NCI-H2029 treated with DMSO at 0.1 percent for 48 hours (cell line): ENCODE measurements at places on chromosomes 16 and 17.

- no peak for DNase-seq
These were observed 506.9 kb downstream of the RBFOX1 start for GRCh38 chr16:7839568-7839967.

- DNase-seq = no peak
These were observed 166.2 kb downstream of the XYLT1 start for GRCh38 chr16:17304491-17305119.

DNA sequence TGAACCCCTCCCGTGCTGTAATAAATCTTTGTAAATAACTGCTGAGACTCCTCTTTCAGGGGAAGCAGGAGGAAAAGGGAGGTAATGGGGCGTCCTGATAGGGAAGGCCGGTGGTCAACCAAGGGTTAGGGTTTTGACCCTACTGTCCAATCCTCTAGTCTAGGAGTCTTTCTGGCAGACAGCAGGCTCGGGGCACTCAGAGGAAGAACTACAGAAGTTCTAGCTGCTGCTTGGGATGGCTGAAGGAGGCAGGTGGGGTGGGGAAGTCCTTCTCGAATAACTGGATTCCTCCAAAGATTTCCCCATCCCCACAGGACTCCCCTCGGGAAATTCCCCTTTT is 387 bp upstream of the STARD3 start:
- DNase-seq = no peak

GRCh38 chr17:60439501-60439900 is 17.2 kb downstream of the CHCT1 start:
- no peak for DNase-seq

DNA sequence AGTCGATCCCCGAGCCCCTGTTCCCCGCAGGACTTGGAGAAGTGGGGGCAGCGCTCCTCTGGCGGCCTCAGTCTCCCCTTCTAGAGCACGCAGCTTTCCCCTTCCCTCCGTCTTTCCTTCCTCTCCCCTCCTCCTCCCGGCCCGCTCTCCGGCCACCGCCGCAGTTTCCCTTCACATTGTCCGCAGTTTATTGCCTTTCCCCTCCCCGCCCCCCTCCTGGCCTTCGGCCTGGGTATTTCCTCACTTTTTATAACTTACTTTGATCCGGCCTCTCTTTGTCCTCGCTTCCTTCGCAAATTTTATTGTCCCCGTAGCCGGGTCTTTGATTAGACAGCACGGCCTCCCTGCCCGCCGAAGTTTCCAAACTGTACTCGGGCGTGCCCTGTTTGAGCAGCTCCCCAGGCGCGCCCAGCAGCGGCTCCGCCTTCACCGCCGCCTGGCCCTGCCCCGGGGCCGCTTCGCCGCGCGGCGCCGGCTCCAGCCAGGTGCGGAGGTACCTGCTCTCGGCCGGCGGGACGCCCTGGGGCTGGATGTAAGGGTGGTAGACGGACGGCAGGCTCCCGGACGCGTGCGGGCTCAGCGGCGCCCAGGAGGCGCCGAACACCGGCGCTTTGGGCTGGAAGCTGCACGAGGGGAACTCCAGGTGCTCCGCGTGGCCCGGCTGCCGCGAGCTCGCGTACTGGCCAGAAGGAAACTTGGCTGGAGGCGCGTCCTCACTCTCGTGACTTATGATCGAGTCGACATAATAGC is 488 bp downstream of the HOXB9 start:
- no peak for DNase-seq

DNA sequence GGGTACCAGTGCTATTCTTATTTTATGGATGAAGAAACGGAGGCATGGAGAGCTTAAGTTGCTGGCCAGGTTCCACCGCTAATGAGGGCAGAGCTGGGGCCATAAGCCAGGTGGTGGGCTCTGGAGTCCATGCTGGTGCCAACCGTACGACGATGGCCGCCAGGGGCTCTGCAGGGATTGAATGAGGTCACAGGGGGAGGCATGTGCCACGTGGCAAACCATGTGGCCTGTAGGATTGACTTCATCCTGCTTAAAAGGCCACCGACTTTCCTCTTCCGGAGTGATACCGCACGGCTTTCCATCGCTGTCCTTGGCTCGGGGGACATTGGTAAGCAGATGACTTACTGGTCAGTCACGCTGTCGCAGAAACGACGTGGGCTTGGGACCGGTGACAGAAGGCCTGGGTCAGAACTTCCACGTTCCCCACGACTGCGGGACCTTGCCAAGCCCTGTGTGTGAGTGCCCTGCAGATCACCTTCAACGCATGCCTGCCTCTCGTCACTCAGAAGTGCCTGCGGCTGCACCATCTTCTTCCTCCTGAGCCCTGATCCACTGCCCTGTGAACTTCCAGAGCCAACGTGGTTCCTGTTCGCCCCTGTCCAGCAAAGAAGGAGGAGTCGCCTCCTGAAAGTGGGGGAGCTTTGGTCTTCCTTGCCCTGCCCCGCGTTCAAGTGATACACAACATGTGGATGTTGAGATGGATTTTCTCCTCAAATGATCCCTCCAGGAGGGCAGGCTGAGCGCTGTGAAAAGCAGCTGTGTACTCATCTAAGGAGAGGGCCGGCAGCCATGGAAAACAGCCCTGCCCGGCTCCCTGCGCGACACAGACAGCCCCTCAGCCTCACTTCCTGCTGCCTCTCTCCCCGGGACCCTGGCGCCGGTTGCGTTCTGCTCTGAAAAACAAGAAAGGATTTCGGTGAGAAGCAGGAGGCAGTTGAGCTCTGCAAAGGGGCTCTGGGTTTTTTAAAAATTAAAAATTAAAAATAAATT is 176.7 kb downstream of the C16orf95 start:
- no peak for DNase-seq

DNA sequence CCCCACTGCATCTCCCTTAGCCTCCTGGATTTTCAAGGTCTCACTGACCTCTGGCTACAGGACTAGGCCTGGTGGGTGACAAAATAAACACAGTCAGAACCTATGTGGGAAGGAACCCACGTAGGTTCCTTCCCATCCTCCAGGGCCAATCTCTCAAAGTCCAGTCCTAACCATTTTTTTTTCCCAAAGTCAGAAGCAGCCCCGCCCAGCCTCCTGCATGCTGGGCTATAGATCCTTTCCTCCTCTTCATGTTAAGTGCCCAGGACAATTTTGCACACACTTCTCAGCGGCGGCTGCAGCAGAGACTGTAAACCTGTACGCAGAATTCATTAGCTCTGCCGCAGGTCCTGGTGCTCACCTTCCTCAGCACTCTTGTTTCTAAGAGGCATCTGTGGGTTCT is 285.8 kb downstream of the NPIPA8 start:
- DNase-seq = no peak

- no peak for DNase-seq
These were observed 112.4 kb downstream of the IRX3 start for GRCh38 chr16:54174201-54174600.

DNA sequence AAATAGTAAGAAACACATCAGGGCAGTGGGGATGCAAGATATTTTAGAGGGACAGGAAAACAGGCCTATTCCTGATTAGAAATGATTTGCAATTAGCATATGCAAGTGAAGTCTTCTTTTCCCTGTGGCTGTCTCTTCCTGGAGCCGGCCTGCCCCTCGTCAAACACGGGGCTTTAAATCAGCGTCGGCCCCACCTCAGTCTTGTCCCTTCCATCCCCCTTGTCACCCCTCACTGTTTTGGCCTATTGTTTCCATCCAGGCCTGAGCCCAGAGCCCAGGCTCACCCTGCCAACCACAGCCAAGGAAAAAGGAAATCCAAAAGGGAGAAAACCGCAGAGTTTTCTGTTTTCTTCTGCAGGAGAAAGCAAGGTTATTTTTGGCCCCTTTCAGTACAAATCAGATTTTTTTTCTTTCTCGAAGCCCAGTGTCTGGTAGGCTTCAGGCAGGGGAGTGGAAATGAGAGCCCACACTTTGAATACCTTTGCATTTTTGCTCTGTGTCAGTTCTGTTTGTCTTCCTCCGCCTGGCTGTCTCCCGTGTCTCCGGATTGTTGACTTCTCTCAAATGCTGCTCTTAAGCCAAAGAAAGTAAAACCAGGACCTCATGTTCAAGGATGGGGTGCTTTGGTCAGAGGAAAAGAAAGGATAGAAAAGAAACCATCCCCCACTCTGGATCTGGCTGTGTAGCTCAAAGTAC is 399.9 kb upstream of the CDH11 start:
- no peak for DNase-seq

DNA sequence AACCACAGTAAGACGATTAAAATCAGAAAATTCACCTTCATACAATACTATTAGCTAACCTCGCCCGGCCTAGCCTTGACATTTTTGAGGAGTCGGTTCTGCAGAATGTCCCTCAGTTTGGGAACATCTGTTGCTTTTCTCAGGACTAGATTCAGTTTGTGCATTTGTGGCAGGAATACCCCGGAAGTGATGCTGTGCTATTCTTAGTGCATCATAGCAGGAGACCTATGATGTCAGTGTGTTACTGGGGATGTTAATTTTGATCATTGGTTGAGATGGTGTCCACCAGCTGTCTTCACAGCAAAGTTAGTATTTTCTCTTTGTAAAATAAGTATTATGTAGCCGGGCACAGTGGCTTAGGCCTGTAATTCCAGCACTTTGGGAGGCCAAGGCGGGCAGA is 21.5 kb upstream of the HELZ start:
- DNase-seq = no peak

- no peak for DNase-seq
These were observed 4.6 kb upstream of the EMP2 start for GRCh38 chr16:10584981-10585438.

GRCh38 chr17:81426393-81427172 is 31.3 kb downstream of the BAHCC1 start:
- DNase-seq = no peak

DNA sequence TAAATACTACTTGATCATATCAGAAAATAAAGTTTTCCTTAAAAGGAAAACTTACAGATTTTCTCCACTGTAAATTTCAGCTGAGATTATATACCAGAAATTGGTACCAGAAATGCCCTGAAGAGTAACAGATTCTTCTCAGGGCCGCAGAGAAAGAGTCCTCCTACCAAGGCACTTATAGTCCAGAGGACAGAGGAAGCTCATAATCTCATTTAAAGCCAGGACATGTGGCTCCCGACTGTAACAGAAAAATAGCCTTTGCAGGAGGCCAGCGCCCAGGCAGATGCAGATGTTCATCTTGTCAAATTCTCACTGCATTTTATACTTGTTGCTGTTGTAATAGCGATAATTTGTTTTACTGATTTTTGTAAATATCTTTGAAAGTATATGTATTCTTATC is 43.7 kb downstream of the TNRC6C start:
- no peak for DNase-seq

DNA sequence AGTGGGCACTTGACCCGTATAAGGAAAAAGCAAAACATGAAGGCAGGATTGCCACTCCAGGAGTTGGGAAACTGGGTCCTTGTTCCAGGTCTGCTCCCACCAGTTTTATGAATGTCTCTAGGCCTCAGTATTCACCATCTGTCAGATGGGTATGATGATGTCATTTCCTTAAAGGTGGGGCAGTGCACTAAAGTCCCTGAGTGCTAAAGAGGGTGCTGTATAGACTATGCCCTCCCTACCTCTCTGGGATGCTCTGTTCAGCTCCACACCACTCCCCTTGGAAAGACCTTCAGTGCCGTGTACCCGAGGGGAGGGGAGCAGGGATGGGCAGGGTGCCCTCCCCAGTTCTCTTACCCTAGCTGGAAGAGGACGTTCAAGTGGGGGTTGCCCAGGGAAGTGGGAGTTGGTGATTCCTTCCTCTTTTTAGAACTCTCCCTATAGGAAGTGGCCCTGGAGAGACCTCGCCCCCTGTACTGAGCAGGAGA is 2.2 kb downstream of the LASP1 start:
- DNase-seq = no peak

GRCh38 chr17:34784526-34784925 is 176.7 kb downstream of the CCT6B start:
- no peak for DNase-seq

- DNase-seq = no peak
These were observed 2.4 kb downstream of the VEZF1 start for GRCh38 chr17:57985675-57985974.

- DNase-seq = no peak
These were observed 9.8 kb downstream of the SARM1 start for GRCh38 chr17:28381141-28381825.

DNA sequence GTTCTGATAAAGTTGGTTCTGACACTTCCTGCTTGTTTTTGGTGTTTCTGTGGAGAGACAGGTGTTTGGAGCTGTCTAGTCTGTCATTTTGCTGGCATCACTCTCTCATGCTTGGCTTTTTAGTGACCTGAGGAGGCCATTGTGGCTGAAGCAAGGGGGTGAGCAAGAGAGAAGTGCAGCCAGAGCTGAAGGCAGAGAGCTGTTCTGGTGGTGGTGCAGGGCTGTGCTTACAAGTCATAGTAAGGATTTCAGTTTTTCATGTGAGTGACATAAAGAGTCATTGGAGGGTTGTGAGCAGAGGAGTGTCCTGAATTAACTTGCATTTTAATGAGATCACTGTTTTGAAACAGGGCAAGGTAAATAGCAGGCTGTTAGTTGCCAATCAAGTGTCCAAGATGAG is 97.5 kb downstream of the CHD9 start:
- DNase-seq = no peak

DNA sequence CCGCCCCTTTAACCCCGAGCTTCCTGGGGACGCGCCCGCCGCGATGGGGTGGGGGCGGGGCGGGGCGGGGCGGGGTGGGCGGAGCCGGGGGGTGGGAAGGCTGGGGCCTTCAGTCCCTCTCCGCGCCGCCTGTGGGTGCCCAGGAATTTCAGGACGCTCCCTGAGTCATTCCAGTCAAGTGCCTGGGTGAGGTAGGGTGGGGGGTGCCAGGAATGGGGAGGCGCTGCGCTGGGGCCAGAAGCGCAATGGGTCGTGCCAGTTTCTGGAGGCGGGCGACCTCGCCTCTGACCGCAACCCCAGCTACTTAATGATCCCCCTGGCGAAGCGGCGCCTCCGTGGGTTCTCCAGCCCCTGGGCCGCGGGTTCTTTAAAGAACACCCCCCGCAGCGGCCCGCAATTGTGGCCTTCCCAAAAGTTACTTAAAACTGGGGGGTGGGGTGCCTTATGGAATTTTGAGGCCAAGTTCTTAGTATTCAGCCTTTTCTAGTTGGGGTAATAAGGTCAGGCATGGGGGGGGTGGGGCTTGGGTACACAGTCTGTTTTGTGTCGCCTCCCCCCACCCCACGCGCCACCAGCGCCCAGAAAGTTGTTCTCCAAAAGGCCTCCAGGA is 826 bp upstream of the GSE1 start:
- DNase-seq = no peak

GRCh38 chr17:67211742-67212141 is 33.3 kb downstream of the HELZ start:
- DNase-seq = no peak
